ENCODE measurements at places on chromosomes 3 and 15. TPM values are rescaled to one million over a fixed set of nuclear protein-coding genes. Genes with fewer than 3 reads are reported as not detected.

FSTL1 gene
- total RNA-seq = 67.9 TPM

CASR gene
- 1.7 TPM for total RNA-seq

TRH gene
- not detected for total RNA-seq

VILL gene
- total RNA-seq = 275 TPM

TM6SF1 gene
- total RNA-seq = 3.3 TPM

ZNF621 gene
- total RNA-seq = 50.3 TPM

GOLGA8T gene
- total RNA-seq = not detected

KCNMB3 gene
- 5.8 TPM for total RNA-seq

LRTM1 gene
- not detected for total RNA-seq

STRIT1 gene
- not detected for total RNA-seq

DNA sequence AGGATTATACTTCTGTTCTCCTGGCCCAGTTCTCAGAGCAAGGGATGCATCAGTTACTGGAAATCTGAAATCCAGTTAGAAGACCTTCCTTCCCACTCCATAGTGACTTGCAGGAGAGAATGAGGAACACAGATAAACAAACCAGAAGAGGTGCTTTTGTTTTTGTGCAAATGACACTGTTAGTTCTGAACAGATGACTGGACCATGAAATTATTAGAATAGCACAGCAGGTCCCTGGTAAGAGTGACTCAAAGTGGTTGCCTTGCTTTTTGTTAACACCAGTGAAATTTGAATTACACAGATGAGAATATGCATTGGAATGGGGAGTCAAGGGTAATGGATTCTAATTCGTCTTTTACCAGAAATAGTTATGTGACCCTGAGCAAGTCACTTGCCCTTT, 30.4 kb upstream of the LRIG1 start:
- no peaks in the 10 kb centered on the region for H3K4me1 ChIP-seq
- H3K27me3 ChIP-seq = no peaks in the 10 kb centered on the region
- H3K36me3 ChIP-seq = no peaks in the 10 kb centered on the region
- no peak overlapping the region for H3K4me3 ChIP-seq

DNA sequence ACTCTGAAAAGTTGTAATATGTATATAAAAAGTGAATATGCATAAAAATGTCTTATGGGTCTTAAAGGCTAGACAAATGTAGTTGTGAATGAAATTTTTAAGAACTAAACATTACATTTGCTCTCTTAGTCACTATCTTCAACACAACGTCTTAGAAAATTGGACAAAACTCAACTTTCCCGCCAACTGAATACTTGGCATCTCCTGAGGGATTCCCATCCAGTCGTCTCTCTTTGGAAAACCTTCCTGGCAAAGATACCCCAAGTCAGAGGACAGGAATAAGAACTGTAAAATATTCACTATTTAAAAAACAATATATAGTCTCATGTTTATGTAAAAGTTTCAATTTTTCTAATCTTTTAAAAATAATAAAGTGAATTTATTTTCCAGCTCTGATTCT, 354.8 kb downstream of the GRM7 start:
- no peaks in the 10 kb centered on the region for H3K27me3 ChIP-seq
- H3K36me3 ChIP-seq = no peaks in the 10 kb centered on the region
- no peak overlapping the region for H3K27ac ChIP-seq
- H3K4me3 ChIP-seq = no peak overlapping the region

- H3K4me1 ChIP-seq = no peaks in the 10 kb centered on the region
- no peaks in the 10 kb centered on the region for H3K27me3 ChIP-seq
- H3K27ac ChIP-seq = no peak overlapping the region
- H3K36me3 ChIP-seq = no peaks in the 10 kb centered on the region
- no peak for DNase-seq
- no peak overlapping the region for H3K4me3 ChIP-seq
Measured at GRCh38 chr15:74144153-74144775, 13.9 kb downstream of the ISLR2 start.

DNA sequence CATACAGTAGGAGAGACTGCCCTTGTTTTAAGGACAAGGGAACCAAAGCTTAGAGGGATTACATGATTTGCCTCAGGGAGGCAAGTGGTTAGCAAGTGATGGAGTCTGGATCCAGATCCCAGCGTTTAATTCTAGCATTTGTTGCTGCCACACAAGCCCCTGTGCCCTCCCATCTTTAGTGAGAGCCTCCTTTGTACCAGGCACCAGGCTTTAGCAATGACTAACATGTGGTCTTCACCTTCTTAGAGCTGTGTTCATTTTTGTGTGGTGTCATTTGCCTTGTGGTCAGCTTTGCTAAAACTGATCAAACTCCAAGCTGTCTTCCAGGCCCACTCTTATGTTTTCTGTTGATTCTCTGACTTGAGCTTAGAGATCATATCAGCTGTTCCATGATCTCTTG, 290.5 kb downstream of the RPLP1 start:
- H3K4me1 ChIP-seq = no peaks in the 10 kb centered on the region
- H3K4me3 ChIP-seq = no peak overlapping the region
- no peak overlapping the region for H3K27ac ChIP-seq
- no peaks in the 10 kb centered on the region for H3K27me3 ChIP-seq
- H3K36me3 ChIP-seq = no peaks in the 10 kb centered on the region
- DNase-seq = no peak

DNA sequence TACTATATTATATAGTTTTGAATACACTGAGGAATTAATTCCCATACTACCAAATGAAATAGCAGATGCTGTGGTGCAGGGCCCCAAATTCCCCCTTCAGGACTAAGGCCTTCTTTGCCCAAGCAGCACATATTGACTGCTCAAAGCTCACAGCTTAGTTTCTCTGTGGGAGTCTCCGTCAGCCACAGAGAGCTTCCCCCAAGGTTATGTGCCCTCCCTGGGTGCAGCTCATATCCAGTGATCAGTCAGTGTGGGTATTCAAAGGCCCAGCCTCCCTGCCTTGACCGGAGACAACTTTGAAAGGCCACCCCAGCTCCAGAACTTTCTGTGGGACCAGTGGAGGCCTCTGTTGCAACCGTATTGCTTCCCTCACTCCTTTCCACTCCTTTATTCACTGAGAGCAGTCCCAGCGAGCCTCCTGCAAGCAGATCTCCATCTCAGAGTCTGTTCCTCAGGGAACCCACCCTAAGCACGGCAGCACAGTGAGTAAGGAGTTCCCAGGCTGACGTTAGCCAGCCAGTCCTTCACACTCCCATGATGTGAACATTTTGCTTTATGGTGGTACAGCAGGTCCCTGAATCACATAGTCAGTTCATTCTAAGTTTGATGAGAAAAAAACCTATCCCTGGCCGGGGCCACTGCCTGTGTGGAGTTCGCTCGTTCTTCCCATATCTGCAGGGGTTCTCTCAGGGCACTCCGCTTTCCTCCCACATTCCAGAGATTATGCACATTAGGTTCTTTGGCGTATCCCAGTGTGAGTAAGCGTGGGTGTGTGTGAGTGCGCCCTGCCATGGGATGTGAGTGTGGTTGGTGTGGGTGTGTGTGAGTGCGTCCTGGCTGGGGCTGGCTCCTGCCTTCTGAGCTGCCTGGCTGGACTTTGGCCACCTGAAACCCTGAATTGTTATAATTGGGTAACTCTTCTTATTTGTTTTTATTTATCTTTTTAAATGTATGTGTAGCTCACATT, 64.4 kb upstream of the PPARG start:
- DNase-seq = peak; percentile 87
- no peak overlapping the region for H3K4me3 ChIP-seq
- H3K36me3 ChIP-seq = no peaks in the 10 kb centered on the region
- H3K4me1 ChIP-seq = no peaks in the 10 kb centered on the region

GRCh38 chr3:139564294-139564861, 24.8 kb upstream of the RBP1 start:
- H3K4me3 ChIP-seq = no peak overlapping the region
- H3K4me1 ChIP-seq = no peaks in the 10 kb centered on the region
- no peak overlapping the region for H3K27ac ChIP-seq
- no peak for DNase-seq
- no peaks in the 10 kb centered on the region for H3K36me3 ChIP-seq
- H3K27me3 ChIP-seq = no peaks in the 10 kb centered on the region

DNA sequence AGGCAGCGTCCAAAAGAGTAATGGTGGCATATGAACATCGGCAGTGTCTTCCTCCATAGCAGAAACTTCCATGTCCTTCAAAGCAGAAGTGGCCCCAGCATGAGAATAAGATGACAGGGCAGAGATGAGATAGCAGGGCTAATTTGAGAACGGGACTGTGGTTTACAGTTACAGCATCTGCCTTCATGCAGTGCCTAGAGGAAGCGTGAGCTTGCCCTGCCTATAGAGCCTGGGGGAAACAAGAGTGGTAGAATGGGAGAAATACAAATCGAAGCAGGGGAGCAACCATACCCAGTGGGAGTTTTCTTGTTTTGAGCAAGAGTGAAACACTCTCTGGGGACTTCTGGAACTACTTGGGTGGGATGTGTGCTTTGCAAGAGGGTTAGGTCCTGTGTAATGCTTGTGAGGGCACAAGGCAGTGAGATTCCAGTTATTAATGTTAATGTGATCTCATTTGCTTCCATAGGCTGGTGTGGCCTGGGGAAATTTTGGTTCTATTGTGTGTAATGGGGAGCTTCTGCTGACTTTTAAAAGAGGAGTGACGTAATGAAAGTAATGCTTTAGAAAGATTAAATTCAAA, 616.9 kb downstream of the ZIC1 start:
- H3K4me3 ChIP-seq = no peak overlapping the region
- DNase-seq = no peak
- H3K27ac ChIP-seq = no peak overlapping the region
- H3K36me3 ChIP-seq = no peaks in the 10 kb centered on the region
- no peaks in the 10 kb centered on the region for H3K27me3 ChIP-seq

- H3K27ac ChIP-seq = no peak overlapping the region
- H3K36me3 ChIP-seq = no peaks in the 10 kb centered on the region
- H3K4me3 ChIP-seq = no peak overlapping the region
- no peak for DNase-seq
- no peaks in the 10 kb centered on the region for H3K4me1 ChIP-seq
- no peaks in the 10 kb centered on the region for H3K27me3 ChIP-seq
Measured at GRCh38 chr3:184382326-184383032, 2.6 kb downstream of the CHRD start.

GRCh38 chr15:35827141-35827540, 281.2 kb upstream of the DPH6 start:
- H3K36me3 ChIP-seq = no peaks in the 10 kb centered on the region
- no peak overlapping the region for H3K27ac ChIP-seq
- no peak overlapping the region for H3K4me3 ChIP-seq
- DNase-seq = no peak
- no peaks in the 10 kb centered on the region for H3K4me1 ChIP-seq
- no peaks in the 10 kb centered on the region for H3K27me3 ChIP-seq

DNA sequence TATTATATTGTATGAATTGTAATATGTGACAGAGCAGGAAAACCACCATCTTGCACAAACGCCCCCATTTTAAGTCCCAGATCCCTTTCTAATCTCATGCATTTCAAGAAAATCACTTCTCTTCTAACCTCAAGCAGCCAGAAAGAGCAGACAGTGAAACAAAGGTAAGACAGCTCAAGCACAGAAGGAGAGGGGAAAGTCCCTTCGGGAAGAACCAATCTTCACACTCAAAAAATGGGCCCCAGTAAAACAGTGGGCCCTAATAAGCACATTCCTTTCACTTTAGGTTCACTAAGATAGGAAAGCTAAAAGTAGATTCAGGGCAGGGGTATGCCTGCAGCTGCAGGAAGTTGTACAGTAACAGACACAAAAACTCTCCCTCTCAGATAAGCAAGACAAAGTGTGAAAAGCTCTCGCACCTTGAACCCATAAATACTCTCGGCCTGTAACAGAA, 1268.7 kb downstream of the SI start:
- DNase-seq = no peak
- H3K4me3 ChIP-seq = no peak overlapping the region
- no peaks in the 10 kb centered on the region for H3K4me1 ChIP-seq
- H3K27me3 ChIP-seq = no peaks in the 10 kb centered on the region
- H3K27ac ChIP-seq = no peak overlapping the region

GRCh38 chr3:73509066-73509465, 115.7 kb downstream of the PDZRN3 start:
- DNase-seq = no peak
- no peak overlapping the region for H3K4me3 ChIP-seq
- no peak overlapping the region for H3K27ac ChIP-seq
- H3K36me3 ChIP-seq = no peaks in the 10 kb centered on the region
- H3K27me3 ChIP-seq = no peaks in the 10 kb centered on the region

DNA sequence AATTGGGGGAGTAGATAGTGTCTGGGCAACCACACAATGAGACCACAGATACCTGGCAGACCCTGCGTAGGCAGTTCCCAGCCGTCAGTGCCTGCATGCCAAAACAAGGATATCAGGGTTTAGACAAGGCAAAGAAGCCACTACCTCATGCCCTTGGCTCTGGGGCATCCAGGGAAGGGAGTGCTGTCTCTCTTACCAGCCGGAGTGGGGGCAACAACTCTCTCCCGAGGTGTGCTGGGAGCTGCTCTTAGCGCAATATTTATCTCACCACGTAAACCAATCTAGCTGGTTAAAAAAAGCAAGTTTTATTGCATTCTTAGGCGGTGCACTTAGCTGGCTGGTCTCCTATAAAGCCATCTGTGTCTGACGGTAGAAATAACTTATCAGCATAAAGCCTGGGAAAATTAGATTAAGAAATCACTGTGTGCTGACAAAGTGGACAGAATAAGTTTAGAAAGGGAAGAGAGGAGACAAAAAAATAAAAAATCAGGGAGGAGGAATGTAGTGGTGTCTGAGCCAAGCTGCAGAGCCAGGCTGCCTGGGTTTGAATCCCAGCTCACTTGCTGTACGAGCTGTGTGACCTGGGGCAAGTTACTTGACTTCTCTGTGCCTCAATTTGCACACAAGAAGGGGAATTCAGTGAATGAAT, 273.2 kb downstream of the PDZRN3 start:
- no peak for DNase-seq
- no peaks in the 10 kb centered on the region for H3K4me1 ChIP-seq
- no peaks in the 10 kb centered on the region for H3K27me3 ChIP-seq
- H3K36me3 ChIP-seq = no peaks in the 10 kb centered on the region
- H3K27ac ChIP-seq = no peak overlapping the region

- no peaks in the 10 kb centered on the region for H3K4me1 ChIP-seq
- H3K27ac ChIP-seq = no peak overlapping the region
- H3K27me3 ChIP-seq = no peaks in the 10 kb centered on the region
- peaks cover 41% of the 10 kb centered on the region for H3K36me3 ChIP-seq
Measured at GRCh38 chr3:126439968-126440708, 35.6 kb downstream of the ZXDC start.

DNA sequence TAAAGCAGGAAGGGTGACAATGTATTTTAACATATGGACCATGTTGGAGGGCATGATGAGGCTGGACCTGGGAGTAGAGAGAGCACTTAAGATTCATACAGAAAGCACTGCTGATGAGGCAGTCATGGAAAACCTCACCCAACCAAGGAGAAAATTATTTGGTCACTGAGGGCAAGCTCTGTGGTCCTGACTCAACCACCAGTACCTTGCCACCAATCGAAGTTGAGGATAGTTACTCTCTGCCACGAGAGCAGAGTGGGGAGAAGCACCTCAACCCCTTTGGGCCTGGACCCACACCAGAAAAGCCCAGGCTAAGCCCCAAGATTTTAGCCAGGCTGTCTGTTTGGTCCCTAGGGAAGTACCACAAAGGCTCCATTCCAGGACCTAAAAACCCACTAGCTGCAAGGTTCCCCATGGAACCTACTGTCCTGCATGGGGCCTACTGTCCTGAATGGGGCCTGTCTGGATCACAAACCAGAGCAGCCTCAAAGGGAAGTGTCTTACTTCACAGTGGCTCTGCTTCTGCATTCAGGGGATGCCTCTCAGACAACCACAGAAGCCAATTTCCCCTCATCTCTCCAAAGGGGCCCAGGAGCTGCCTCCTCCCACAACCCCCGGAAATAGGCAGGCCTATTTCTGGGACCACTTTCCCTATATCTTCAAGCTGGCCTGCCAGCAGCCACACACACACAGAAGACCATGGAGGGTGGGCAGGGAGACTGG, 4.2 kb downstream of the CCDC71 start:
- H3K27ac ChIP-seq = no peak overlapping the region
- H3K4me3 ChIP-seq = no peak overlapping the region
- DNase-seq = no peak
- H3K36me3 ChIP-seq = no peaks in the 10 kb centered on the region
- no peaks in the 10 kb centered on the region for H3K27me3 ChIP-seq
- no peaks in the 10 kb centered on the region for H3K4me1 ChIP-seq
